ENCODE measurements at places on chromosomes 2 and 18. TPM values are rescaled to one million over a fixed set of nuclear protein-coding genes. Genes with fewer than 3 reads are reported as not detected.

DNA sequence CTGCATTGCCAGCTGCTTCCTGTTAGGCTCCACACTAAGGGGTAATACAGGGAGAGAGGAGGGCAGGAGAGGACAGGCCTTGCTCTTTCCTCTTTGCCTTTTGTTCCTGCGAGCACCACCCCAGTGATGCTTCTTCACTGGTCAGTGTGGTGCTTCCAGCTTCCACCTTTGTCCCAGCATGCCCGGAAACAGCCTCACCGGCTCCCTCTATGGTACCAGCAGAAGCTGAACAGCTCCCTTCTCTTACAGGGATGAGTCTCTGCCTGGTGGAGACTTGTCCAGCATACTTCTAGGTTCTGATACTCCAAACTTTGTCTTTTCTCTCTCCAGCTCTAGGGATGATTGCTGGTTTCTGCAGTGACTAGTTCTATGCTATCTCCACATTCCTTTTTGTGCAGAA, 413.3 kb downstream of the TSN start:
- no peak overlapping the region for H3K27ac ChIP-seq
- peaks cover 13% of the 10 kb centered on the region for H3K27me3 ChIP-seq
- H3K4me3 ChIP-seq = no peak overlapping the region

GRCh38 chr2:129008881-129009554, 690.4 kb upstream of the HS6ST1 start:
- H3K4me1 ChIP-seq = no peaks in the 10 kb centered on the region
- no peaks in the 10 kb centered on the region for H3K36me3 ChIP-seq
- no peak overlapping the region for H3K4me3 ChIP-seq
- no peak for DNase-seq

- H3K4me1 ChIP-seq = peaks cover 31% of the 10 kb centered on the region
- H3K27ac ChIP-seq = no peak overlapping the region
- H3K36me3 ChIP-seq = no peaks in the 10 kb centered on the region
- H3K27me3 ChIP-seq = no peaks in the 10 kb centered on the region
Measured at GRCh38 chr2:34107811-34108210, 508.7 kb upstream of the FAM98A start.

DNA sequence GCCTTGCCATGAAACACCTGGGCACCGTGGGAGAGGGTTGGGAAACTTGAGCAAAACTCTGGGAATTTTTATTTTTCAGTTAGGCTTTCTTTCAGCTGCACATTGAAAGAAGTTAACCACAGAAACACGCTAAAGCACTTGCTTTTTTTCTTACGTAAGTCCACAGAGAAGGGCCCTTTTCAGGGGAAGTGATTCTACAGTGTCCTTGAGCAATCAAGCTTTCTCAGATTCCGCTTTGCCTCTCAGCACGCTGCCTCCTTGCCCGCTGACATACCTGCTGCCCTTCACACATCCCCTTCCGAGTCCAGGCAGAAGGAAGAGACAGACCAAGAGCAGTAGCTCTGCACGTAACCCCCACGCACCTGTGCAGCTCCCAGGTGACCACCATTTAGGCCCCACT, 135.5 kb upstream of the MYT1L start:
- DNase-seq = no peak
- no peak overlapping the region for H3K27ac ChIP-seq
- no peak overlapping the region for H3K4me3 ChIP-seq
- H3K36me3 ChIP-seq = no peaks in the 10 kb centered on the region
- H3K27me3 ChIP-seq = no peaks in the 10 kb centered on the region
- no peaks in the 10 kb centered on the region for H3K4me1 ChIP-seq

FAM117B gene
- total RNA-seq = 1.1 TPM

- DNase-seq = peak; percentile 58
- H3K4me1 ChIP-seq = peaks cover 44% of the 10 kb centered on the region
- H3K4me3 ChIP-seq = peak overlapping the region; percentile 54
- H3K36me3 ChIP-seq = no peaks in the 10 kb centered on the region
Measured at GRCh38 chr2:30272761-30273573, 41.6 kb downstream of the LBH start.

VIT gene
- total RNA-seq = 5.3 TPM

- DNase-seq = peak; percentile 76
- H3K27ac ChIP-seq = no peak overlapping the region
- H3K27me3 ChIP-seq = no peaks in the 10 kb centered on the region
- peaks cover 41% of the 10 kb centered on the region for H3K4me1 ChIP-seq
- peaks cover 4% of the 10 kb centered on the region for H3K36me3 ChIP-seq
Measured at GRCh38 chr2:144520756-144521487, 1.0 kb upstream of the ZEB2 start.

AMER3 gene
- total RNA-seq = not detected

GRCh38 chr2:158458617-158458920, 1.8 kb downstream of the PKP4 start:
- no peaks in the 10 kb centered on the region for H3K27me3 ChIP-seq
- H3K36me3 ChIP-seq = no peaks in the 10 kb centered on the region
- H3K4me3 ChIP-seq = peak overlapping the region; percentile 97
- H3K27ac ChIP-seq = peak overlapping the region; percentile 91
- H3K4me1 ChIP-seq = peaks cover 55% of the 10 kb centered on the region
- no peak for DNase-seq

MREG gene
- total RNA-seq = 3.2 TPM

AQP12B gene
- total RNA-seq = not detected

NOSTRIN gene
- total RNA-seq = not detected

DNA sequence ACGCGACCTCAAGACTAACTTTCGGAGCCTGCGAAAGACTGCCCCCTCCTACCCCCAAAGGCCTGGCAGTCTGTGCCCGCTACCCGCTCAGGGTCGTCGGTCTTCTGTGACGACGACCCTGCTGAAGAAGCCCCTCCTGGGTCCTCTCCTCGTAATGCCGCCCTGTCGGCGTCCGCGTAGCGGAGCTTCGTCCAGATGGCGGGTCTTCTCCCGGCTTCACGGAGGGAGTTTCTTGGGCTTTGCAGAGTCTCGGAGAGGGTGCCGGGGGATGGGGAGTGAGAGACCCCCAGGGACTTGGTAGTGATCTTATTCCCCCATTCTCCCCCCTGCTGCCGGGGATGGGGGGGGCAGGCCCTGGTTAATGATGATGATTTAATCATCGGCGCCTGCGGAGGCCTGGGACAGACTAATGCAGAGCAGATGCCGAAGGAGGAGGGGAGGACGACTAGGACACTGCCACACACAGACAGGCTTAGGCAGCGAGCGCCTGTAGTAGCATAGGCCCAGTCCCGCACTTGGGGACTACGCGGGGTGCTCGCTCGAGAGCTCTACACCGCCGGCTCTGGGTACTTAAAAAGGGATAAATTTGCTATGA, 528 bp upstream of the PCGF1 start:
- H3K4me1 ChIP-seq = peaks cover 63% of the 10 kb centered on the region
- peak overlapping the region; percentile 100 for H3K27ac ChIP-seq
- peak; percentile 58 for DNase-seq
- peak overlapping the region; percentile 98 for H3K4me3 ChIP-seq
- H3K36me3 ChIP-seq = peaks cover 22% of the 10 kb centered on the region
- peaks cover 17% of the 10 kb centered on the region for H3K27me3 ChIP-seq

- H3K27ac ChIP-seq = no peak overlapping the region
- H3K4me3 ChIP-seq = no peak overlapping the region
- H3K4me1 ChIP-seq = no peaks in the 10 kb centered on the region
Measured at GRCh38 chr2:86143307-86143706, 37.3 kb downstream of the PTCD3 start.

TUBB8B gene
- not detected for total RNA-seq

DNA sequence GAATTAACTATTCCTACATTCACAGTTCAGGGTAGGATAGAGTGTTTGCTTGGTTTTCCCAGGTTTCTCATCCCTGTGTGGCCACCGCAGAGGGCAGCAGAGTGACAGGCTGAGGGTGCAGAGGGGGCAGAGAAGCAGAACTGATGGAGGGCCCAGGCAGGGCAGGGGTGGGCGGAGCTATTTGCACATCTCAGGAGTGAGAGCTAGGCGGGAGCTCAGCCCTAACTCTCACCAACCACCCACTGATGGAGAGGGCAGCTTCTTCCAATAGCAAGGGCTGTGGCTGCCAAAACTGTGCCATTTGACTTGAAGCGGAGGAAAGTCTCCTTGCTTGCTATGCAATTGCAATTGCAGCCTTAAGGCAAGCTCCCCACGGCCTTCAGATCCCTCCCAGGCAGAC, 12.0 kb upstream of the DARS1 start:
- H3K4me3 ChIP-seq = no peak overlapping the region
- H3K4me1 ChIP-seq = peaks cover 5% of the 10 kb centered on the region
- DNase-seq = no peak
- no peaks in the 10 kb centered on the region for H3K36me3 ChIP-seq
- peaks cover 3% of the 10 kb centered on the region for H3K27me3 ChIP-seq

SNED1 gene
- total RNA-seq = 1.2 TPM

KIF1A gene
- total RNA-seq = not detected

- peaks cover 41% of the 10 kb centered on the region for H3K27me3 ChIP-seq
- H3K27ac ChIP-seq = no peak overlapping the region
- no peak overlapping the region for H3K4me3 ChIP-seq
- DNase-seq = no peak
Measured at GRCh38 chr2:136116151-136116812, 1.7 kb downstream of the CXCR4 start.

DNA sequence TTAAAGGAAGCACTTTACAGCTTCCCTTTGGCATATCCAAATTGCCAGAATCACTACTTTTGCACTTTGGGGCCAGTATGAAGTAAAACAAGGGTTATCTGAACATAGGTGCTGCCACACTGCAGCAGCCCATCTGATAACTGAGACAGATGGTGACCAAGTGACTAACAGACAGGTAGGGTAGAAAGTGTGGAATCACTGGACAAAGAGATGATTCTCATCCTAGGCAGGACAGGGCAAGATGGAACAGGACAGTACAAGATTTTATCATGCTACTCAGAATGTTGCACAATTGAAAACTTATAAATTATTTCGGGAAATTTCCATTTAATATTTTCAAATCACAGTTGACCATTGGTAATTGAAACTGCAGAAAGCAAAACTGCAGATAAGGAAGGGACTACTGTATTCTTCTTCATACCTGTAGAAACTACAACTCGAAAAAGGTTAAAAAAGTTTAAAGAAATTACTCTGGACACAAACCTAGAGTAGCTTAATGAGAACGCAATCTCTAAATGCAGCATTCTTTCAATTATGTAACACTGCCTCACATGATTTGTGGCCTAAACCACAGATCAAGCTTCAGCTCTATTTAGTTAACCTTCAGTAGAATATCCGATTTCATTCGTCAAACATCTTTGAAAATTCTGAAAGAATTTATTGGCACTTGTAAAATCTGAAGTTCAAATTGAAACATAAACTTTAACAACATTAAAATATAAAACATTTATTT, 31.4 kb downstream of the HEATR5B start:
- peaks cover 28% of the 10 kb centered on the region for H3K36me3 ChIP-seq
- no peaks in the 10 kb centered on the region for H3K4me1 ChIP-seq
- no peak overlapping the region for H3K27ac ChIP-seq
- no peak for DNase-seq
- H3K4me3 ChIP-seq = no peak overlapping the region

GRCh38 chr2:67733517-67733916, 329.3 kb downstream of the C1D start:
- no peaks in the 10 kb centered on the region for H3K36me3 ChIP-seq
- H3K27ac ChIP-seq = no peak overlapping the region
- H3K4me1 ChIP-seq = no peaks in the 10 kb centered on the region
- H3K4me3 ChIP-seq = no peak overlapping the region

- no peak overlapping the region for H3K27ac ChIP-seq
- no peak for DNase-seq
- peaks cover 6% of the 10 kb centered on the region for H3K4me1 ChIP-seq
- H3K36me3 ChIP-seq = no peaks in the 10 kb centered on the region
- H3K4me3 ChIP-seq = no peak overlapping the region
- peaks cover 63% of the 10 kb centered on the region for H3K27me3 ChIP-seq
Measured at GRCh38 chr2:218983934-218984238, 1.1 kb downstream of the FEV start.

GRCh38 chr2:168524005-168524404, 67.9 kb downstream of the CERS6 start:
- H3K36me3 ChIP-seq = no peaks in the 10 kb centered on the region
- H3K27ac ChIP-seq = no peak overlapping the region
- peaks cover 44% of the 10 kb centered on the region for H3K4me1 ChIP-seq
- no peaks in the 10 kb centered on the region for H3K27me3 ChIP-seq

DNA sequence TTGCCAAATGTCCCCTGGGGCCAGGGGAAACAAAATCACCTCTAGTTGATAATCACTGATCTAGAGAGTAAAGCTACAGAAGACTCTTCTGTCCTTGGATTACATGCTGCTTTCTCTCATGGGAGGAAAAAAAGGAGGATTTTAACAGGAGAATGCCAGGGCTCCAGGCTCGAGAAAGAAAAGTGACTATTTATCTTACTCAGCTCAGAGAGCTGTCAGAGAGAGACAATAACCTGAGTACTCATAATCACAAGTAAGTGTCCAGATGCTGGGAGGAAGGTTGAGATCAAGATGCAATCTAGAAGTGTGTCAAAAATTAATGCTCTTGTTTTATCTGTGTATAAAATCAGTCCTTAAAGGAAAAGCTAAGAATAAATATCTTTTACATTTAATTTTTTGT, 133.3 kb downstream of the PTRHD1 start:
- no peaks in the 10 kb centered on the region for H3K27me3 ChIP-seq
- H3K4me1 ChIP-seq = peaks cover 23% of the 10 kb centered on the region
- no peaks in the 10 kb centered on the region for H3K36me3 ChIP-seq

EXOC6B gene
- total RNA-seq = 30.7 TPM

MCFD2 gene
- total RNA-seq = 356 TPM

All from HFFc6 (cell line).